Spinal cord (tissue), 10 donors: ENCODE measurements at places on chromosomes 1 and 21. TPM values are rescaled to one million over a fixed set of nuclear protein-coding genes. Genes with fewer than 3 reads are reported as not detected.

The MCOLN2 gene
- total RNA-seq: 0.77 TPM

The PLA2G5 gene
- 2.1 TPM for total RNA-seq

The UMODL1 gene
- total RNA-seq: not detected

The CAPN9 gene
- 0.66 TPM for total RNA-seq

The ST3GAL3 gene
- 39.5 TPM for total RNA-seq

The CFAP107 gene
- total RNA-seq: 2.3 TPM

The CD101 gene
- 1.4 TPM for total RNA-seq

GRCh38 chr1:23392125-23392855 lies 22.7 kb upstream of the ZNF436 start:
- no peak for DNase-seq

GRCh38 chr1:187032982-187033692 lies 204.4 kb downstream of the PLA2G4A start:
- DNase-seq: no peak

DNA sequence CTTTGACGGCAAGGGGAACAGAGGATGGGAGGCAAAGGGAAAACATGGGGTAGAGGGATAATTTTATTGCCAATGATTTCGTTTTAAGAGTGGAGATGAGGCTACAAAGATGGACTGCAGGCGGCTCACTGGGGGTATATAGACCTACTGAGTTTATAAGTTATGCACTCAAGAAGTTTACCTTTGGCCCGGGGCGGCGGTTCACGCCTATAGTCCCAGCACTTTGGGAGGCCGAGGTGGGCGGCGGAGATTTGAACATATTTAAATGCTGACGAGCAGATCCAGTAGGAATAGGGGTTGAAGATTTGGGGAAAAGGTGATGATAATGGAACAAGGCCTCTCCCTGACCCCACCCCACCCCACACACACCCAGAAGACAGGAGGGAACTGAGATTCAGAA lies 8.1 kb upstream of the SLAMF9 start:
- DNase-seq: no peak

GRCh38 chr1:116794804-116795481 lies 40.7 kb downstream of the CD2 start:
- DNase-seq: no peak

DNA sequence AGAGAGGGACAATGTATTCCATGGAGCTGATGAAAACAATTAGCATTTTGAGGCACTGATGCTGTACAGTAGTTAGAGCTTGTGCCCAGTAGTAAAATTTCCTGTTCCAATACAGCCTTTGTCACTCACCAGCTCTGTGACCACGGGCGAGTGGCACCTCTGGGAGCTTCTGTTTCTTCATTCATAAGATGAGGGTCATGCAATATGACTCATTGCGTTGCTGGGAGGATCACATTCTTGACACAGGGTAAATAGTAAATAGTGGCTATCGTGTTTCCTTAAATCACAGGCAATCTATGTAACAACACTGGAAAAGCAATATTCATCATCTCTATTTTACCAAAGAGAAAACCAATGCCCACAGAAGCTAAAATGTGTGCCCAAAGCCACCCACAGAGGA lies 4.5 kb upstream of the LRRC52 start:
- DNase-seq: no peak

GRCh38 chr1:193685986-193686385 lies 499.6 kb upstream of the B3GALT2 start:
- DNase-seq: no peak

DNA sequence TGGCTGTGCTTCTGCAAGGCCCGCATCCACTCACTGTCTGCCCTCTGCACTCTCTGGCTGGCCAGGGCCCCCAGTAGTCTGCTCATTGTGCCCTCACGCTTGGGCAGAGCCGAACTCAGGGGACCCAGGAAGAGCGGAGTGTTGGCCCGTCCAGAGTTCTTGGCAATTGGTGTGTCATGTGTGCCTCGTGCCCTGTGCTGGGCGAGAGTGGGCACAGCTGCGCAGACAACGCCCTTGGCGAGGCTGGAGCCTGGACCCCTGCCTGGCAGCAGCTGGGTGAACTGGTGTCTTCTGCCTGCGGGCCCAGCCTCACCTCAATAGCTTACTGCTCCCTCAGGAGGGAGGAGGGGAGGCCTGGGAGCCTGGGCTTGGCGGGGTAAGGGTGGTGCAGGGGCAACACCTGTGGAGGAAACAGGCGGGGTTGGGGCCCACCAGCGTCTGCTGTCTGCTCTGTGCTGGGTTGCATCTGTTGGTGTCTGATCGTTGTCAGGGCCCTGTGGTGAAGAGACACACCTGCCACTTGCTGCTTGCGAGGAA lies 2.1 kb downstream of the GUK1 start:
- DNase-seq: no peak

GRCh38 chr1:7287013-7287412 lies 484.1 kb upstream of the VAMP3 start:
- DNase-seq: no peak

GRCh38 chr1:20164694-20165202 lies 21.1 kb upstream of the UBXN10 start:
- DNase-seq: peak; percentile 25

GRCh38 chr1:48500541-48501450 lies 28.8 kb upstream of the SPATA6 start:
- DNase-seq: no peak

DNA sequence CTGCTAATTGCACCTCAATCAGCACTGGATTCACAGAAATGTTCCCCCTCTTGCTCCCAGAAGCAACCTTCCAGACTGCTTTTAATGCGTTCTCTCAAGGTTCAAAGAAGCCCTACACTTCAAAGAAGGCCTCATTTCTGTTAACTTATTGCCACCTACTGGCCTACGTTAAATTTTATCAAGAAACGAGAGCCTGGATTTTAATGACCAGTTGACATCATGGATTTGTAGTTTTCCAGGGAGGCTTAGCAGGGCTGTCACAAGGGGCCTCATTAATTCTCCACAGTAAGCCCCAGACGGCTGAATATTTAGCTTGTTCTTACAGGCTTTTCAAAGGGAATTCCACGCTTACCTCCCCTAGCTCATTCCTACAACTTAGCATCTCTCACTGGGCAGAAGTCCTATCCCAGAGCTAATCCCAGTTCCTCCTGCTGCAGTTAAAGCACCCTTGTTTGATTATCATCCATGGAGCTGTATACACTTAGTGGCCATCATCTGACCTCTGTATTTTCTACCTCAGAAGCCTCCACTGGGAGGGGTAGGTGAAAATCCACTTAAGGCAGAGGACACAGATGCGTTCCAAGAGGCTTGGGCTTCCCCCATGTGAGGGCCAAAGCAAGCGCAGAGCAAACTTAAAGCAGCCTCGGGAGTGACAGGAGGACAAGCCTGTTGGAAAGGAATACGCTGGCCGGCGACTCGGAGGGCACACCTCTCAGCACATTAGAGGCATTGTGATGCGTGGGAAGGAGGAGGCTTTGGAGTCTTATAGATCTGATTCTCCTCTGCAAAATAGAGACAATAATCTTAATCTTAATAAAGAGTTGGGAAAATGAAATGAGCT lies 32.2 kb upstream of the CYP4X1 start:
- peak; percentile 59 for DNase-seq

- DNase-seq: no peak
Measured at GRCh38 chr1:52947490-52947889, 20.4 kb downstream of the SCP2 start.

DNA sequence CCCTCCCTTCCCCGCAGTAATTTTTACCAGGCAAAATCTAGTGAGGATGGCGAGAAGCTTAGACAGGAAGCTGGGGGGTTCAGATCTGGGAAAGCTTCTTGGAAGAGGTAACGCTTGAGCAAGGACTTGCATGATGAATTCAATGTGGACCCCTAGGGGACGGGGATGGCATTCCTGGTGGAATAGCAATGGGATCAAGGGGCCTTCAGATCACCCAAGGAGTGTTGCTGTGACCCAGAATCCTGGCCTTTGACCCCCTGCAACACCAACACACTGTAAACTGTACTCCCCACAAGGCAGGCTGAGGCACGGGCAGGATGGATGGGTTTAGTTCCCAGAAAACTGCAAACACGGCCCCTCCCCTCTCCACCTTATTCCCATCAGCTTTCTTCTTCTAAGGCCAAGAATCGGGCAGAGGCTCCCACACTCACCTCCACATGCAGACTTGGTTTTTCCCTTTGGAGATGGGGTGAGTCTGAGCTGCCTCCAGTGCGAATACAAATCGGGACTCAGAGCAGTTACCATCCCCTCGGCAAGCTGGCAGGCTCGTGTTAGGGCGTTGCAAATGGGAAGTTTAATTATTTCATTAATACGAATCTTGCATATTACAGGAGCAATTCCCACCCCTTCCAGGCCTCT lies 20.1 kb downstream of the DISP3 start:
- DNase-seq: no peak

DNA sequence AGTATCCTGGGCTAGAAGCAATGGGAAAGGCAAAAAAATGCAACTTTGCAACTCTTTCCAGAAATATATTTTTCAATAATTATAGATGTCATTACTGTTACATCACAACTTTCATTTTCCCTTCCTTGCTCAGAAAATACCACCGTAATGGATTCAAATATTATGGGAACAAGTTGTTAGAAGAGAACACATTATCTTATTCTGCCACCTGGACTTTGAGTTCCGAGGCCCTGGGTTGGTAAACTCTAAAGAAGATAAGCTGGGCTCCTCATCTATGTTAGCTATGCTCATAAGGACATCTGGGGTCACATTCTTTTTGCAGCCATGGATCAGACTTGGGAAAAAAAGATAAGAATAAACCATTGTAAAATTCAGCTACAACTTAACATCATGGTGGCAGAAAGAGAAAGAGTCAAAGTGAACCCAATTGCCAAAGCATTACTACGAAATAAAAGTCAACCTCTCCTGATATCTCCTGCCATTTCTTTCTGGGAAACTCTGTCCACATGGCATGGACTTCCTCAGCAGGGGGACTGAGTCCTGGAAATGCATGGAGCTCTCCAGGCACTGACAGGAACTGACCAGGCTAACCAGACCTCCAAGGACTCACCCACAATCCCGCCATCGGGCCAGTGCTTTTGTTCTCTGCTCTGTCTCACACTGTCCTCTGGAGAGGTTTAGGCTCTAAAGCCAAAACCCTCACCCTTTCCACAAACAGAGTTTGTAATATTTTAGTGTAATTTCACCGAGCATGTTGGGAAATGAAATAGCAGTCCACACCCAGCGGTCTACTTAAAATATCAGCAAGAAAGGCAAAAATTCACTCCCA lies 499.1 kb upstream of the RUNX1 start:
- no peak for DNase-seq

GRCh38 chr1:75791022-75791421 lies 5.0 kb downstream of the RABGGTB start:
- DNase-seq: no peak

GRCh38 chr1:16372535-16373285 lies 5.7 kb downstream of the SZRD1 start:
- no peak for DNase-seq

GRCh38 chr21:16583556-16583955 lies 853.8 kb downstream of the USP25 start:
- DNase-seq: no peak

DNA sequence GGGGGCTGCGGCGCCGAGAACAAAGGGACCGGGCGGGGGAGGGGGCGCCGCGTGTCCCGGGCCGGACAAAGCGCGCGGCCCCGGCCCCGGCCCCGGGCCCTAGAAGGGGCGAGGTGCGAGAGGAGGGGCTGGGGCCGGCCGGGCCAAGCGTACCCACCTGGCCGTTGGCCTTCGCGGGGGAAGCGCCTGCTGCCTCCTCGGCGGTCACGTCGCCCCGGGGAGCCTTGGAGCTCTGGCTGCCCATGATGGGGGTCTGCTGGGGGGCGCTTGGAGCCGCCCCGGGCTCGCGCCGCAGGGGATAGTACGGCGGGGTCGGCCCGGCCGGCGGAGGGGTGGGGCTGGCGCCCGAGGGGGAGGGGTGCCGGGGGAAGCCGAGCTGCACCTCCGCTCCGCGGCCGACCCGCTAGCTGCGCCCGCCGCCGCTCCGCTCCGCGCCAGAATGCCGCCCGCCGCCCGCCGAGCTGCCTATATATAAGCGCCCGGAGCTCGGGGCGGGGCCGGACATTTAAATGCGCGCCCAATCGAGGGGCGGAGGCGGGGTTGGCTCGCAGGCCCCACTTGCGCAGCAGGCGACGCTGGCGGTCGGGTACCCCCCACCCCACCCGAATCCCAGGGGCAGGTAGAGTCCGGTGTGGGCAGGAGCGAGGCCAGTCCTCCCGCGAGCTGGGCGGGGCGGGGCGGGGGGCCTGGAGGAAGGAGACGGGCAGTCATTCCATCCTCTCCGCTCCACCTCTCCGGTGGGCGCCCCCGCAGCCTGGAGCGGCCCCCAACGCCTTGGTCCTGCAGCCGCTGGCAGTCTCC lies at the start of gene MARCKSL1:
Gene MARCKSL1, minus strand, starts transcription at position 444 of the 801 bp plus-strand sequence. Its CDS starts 200 bp downstream, at position 244.
- peak; percentile 82 for DNase-seq

DNA sequence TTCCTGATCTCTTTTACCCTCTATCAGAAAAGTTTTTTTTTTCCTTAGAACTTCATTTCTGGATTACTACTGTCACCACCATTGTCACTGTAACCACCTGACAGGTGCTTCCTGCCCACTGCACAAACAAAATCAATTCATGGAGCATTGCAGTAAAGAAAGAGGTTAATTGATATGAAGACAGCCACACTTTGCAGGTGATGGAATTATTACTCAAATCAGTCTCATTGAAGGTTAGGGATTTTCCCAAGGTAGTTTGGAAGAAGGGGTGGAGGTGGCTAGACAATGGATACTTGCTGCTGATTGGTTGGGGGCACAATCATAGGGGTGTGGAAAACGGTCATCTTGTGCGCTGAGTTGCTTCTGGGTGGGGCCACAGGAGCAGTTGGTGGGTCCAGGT lies 230.8 kb upstream of the CACYBP start:
- no peak for DNase-seq

DNA sequence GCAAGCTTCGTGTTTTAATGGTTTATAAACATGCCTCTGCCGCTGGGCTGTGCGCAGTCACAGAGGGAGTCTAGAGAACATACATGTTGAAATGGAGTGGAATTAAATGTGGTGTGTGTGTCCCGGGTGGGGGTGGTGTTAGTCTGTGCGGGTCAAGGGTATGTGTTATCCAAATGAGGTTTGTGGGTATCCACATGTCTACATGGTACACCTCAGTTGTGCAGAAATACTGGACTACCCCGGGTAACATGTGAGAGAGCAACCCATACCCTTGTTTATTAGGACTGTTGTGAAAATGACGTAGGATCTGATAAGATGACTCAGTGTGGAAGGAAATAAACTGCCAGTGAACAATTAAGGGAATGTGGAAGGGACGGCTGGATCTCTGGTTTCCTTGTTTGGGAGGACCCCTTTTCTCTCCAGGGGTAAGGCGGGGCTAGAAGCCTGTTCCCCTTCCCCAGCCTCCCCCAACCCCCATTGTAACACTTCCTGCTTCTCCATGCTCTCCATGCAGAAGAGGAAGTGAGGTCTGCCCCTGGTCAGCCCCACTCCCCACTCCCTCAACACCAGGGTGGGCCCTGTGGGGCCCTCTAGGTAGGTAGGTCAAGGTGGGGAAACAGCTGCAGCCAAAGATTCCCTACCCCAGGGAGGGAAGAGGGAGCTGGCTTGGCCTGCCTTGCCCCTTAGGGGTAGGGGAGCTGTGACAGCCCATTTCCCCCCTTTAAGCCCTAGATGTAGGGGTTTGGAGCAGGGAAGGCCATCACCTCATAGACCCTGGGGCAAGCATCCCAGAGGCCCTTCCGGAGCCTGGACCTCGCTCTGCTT lies 690 bp downstream of the EPS8L3 start:
- no peak for DNase-seq

GRCh38 chr1:215794156-215794555 lies 227.1 kb downstream of the KCTD3 start:
- no peak for DNase-seq

- peak; percentile 26 for DNase-seq
Measured at GRCh38 chr1:41108696-41109275, 87.3 kb upstream of the SLFNL1 start.

- no peak for DNase-seq
Measured at GRCh38 chr1:195173753-195174152, 1434.5 kb downstream of the KCNT2 start.

- DNase-seq: no peak
Measured at GRCh38 chr1:202234331-202235002, 40.9 kb downstream of the LGR6 start.
